ENCODE measurements at places on chromosomes 7 and 10.

DNA sequence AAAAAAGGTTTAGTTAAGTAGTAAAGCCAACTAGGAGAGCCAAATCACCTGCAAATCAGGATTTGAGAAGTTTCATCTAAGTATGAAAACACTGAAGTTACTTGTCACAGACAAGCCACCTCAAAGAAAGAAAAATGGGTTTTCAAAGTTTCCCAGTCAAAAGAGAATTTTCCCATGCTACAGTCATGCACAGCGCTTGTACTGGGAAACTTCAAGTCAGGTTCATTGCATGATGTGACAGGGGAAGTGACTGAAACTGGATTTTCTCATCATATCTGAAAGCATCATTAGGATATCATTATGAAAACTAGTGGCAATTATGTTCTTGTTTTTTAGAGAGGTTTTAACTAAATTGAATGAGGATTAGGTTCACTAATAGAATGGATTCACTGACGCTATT lies 167.0 kb downstream of the SGMS1 start:
- no peak for DNase-seq

DNA sequence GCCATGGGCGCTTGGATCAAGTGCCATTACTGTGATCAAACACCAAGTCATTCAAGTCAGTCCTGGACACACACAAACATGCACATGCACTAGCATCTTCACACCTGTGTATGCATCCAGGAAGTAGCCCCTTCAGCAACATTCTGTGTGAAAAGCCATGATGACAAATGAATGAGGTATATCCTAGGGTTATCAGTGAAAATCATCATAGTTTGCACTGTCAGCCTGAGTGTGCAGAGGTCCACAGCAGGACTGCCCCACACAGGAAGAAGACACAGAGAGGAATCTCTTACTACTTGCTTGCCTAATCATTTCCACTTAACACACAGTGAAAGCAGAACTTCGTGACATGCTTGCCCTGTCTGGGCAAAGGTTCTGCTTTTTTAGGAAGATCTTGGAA lies 184.0 kb upstream of the ADO start:
- no peak for DNase-seq

- DNase-seq = no peak
Measured at GRCh38 chr7:151413241-151413640, 3.4 kb upstream of the WDR86 start.

GRCh38 chr7:115475761-115476385 lies 554.0 kb downstream of the MDFIC start:
- DNase-seq = no peak

DNA sequence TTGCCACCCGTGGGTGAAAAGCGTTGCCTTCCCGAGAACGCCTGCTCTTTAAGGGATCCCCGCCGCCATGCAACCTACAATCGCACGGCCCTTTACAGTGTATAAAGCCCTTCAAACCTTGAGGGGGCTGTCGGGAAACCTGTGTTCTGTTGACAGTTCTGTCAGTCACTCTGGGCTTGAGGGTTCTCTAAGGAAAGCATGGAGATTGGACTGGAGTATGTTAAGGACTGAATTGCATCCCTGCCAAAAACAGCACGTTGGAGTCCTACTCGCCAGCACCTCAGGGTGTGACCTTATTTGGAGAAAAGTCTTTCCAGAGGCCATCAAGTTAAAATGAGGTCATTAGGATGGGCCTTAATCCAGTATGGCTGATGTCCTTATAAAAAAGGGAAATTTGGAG lies 70.6 kb downstream of the PFKFB3 start:
- no peak for DNase-seq

GRCh38 chr10:123912871-123913270 lies 21.3 kb upstream of the CPXM2 start:
- no peak for DNase-seq

All from GOT3 (cell line).